Kidney (tissue), 22 donors: ENCODE measurements at places on chromosomes 7 and 10.
A peak's percentile ranks its signal among the peaks of the same experiment; 100 is the strongest.

- peak; percentile 84 for DNase-seq
Observed at GRCh38 chr7:76020031-76020714, 25.8 kb upstream of the TMEM120A start.

- peak; percentile 80 for DNase-seq
Observed at GRCh38 chr7:85184599-85185423, 2.0 kb downstream of the SEMA3D start.

- no peak for DNase-seq
Observed at GRCh38 chr7:135359615-135360014, 126.0 kb downstream of the STRA8 start.

- DNase-seq = no peak
Observed at GRCh38 chr7:134660961-134661376, 14.3 kb downstream of the BPGM start.

GRCh38 chr10:101000915-101001658 lies 1.5 kb downstream of the LZTS2 start:
- peak; percentile 82 for DNase-seq

DNA sequence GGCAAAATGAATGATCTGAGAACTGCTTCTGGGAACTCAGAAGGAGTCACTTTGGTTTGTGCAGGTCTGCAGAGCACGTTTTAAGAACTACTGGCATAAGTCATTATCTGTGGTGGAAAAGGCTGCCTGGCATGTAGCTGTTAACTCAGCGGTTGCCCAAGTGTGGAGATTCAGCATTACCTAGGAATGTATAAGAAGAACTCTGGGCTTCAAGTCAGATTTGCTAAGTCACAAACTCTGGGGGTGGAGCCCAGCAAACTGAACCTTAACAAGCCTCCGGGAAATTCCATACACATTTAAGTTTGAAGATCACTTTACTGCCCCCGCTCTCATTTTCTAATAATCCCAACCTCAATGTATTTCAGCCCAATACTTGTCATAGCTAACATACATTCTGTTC lies 31.1 kb downstream of the PLXDC2 start:
- no peak for DNase-seq

DNA sequence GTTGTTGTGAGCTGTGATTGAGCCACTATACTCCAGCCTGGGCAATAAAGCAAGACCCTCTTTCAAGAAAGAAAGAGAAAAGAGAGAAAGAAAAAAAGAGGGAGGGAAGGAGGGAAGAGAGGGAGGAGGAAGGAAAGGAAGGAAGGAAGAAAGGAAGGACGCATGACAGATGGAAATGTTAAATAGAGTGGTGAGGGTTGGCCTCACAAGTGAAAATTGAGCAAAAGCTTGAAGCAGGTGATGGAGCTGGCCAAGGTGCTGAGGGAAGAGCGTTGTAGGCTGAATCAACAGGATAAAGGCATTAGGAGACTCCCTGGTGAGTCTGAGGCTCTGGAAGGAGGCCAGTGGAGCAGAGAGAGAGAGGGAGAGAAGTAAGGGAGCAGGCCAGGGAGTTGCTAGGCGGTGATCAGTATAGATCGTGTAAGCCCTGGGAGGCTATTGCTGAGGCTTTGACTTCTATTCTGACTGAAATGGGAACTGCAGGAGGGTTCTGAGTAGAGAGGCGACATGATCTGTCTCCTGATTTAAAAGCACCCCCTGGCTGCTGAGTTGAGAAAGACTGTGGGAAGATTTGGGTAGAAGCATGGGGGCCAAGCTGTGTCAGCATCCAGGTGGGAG lies 26.5 kb upstream of the TMEM248 start:
- DNase-seq = no peak

DNA sequence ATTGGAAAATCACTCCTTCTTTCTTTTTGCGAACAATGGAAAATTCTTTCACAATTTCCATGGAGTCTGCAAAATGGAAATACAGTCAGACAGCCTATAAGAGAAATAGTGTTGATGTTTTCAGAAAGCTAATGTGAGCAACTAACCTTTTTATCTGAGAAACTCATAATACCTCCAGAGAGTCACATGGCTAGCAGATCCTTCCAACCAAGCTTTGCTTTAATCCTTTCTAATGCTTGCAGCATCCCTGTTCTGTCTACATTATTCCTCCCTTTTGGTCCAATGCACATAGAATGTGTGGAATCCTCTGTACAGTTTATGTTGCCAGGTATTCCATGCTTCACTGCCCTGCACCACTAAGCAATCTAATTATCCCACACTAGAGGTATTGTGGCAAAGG lies 717.5 kb upstream of the LRRN3 start:
- peak; percentile 79 for DNase-seq

DNA sequence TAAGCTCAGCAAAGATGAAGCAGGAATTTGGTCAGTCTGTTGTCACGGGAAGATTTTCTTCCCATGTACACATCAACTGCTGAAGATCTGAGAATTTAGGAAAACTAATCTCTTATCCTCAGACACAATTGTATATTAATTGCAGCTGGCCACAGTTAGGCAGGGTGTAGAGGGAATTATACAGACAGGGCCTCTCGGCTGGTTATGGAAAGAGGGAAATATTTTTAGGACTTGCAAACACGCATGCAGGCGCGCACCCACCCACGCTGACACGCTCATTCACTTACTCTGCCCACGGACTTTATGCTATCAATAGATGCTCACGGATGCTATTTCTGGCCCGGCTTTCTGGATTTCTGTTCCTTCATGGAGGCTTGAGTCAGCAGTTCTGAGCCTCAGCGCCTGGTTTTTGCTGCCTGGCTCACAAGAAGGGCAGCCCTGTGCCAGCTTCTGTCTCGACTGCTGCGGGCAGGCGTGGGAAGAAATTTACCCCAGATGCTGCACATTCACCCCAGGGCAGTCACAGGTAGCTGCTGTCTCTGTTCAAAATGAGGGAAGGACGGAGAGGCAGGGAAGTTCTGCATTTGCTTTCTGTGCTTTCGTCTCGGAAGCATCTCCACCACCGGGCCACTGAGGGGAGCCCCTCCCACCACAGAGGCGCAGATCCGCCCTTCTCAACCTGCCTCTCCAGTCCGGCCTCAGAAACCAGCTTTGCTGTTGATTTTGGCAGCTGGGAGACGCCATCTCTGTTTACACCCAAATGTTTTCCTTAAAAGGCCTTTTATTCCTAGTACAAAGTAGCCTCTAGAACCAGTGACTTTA lies 116.3 kb upstream of the BTBD16 start:
- peak; percentile 51 for DNase-seq

DNA sequence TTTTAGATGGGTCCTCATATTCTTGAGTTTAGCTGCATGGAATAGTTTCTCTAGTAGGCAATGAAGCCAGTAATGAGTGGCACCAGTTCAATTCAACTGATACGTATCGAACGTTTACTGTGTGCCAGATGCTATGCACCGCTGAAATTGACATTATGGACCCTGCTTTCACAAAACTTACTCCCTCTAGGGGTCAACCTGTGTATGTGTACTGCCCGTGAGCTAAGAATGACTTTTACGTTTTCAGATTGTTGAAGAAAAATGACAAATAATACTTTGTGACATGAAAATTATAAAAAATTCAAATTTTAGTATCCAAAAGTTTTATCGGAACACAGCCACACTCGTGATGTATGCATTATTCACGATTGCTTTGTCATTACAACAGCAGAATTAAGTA lies 95.5 kb downstream of the ZMYND11 start:
- DNase-seq = no peak

DNA sequence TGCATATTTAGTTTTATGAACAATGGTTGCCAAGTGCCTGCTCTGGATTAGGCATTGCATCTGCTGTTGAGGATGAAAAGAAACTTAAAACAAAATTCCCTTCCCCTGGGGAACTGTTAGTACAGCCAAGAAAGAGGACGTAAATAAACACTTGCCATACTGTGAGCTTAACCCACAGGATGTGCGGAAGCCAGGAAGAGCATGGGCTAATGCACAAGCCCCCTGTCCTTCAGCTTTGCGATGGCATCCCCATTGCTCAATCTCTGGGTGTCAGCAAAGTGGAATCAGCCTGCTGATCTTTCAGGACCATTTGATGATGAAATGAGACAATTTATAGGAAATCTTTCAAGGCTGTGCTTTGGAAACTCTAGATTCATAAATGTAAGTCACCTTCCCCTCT lies 399.9 kb upstream of the IGFBP3 start:
- DNase-seq = no peak

- peak; percentile 15 for DNase-seq
Observed at GRCh38 chr10:75356484-75356883, 45.1 kb downstream of the ZNF503 start.

DNA sequence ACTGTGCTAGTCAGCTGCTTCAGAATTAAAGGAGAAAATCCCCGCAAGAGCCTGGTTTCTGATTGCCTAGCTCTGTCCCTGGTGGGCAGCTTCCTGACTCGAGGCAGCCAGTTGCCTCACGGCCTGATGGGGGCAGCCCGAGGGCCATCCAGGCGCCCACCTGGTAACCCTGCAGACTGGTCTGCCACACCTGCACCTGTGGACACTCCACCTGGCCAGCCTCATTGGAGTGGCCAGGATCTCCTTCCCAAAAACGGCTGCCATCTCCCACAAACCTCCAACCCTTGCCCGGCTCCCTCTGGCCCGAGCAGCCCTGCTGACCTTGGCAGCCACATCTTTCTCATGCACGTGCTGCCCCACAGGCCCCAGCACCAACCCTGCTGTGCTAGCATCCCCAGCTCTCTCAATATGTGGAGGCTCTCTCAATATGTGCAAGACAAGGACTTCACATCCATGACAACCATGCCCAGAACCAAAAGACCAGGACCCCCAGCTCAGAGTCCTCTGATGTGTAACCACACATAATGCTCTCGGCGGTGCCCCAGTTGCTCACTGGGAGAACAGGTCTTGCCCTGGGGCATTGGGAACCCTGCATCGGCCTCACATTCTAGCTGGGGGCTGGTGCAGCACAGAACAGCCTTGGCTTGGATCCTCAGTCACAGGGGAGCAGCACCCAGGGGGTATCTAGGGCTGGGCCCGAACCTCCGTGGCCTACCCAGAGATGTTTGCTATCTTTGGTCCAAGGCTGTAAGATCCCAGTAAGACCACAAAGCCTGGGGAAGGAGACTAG lies 14.6 kb downstream of the DRGX start:
- no peak for DNase-seq

GRCh38 chr7:158263110-158263963 lies 324.3 kb downstream of the PTPRN2 start:
- no peak for DNase-seq

- DNase-seq = no peak
Observed at GRCh38 chr7:40192036-40192435, 57.2 kb downstream of the SUGCT start.

DNA sequence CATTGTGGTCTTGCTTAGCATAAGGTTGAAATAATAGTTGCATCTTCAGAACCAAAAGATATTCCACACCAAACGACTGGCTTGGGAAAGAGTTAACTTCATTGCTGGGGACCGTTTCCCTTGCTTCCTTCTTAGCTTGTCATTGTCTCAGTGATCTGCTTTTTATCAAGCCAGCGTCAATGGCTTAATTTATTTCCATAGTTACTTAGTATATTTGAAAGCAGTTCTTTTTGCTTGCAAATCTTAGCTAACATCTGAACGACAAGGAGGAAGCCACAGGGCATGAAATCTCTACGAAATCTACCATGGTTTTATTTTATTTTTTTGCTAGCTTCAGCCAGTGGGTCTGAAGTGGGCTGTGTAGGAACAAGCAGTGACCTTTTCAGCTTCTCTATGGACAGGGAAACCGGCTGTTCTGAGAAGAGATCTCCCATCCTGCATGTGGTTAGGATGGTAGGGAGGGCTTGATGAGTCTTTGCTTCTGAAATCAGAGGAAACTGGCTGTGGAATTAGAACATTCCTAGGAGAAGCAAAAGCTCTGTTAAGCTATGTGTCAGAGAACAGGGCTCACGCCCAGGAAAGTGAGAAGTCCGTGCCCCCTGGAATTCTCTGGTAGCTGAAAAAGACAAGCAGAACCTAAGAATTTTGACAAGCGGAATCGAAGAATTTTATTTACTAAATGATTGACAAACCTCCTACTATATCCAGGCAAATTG lies 8.0 kb downstream of the SLC18A2 start:
- no peak for DNase-seq

- DNase-seq = no peak
Observed at GRCh38 chr7:47816647-47817046, 131.6 kb downstream of the PKD1L1 start.

DNA sequence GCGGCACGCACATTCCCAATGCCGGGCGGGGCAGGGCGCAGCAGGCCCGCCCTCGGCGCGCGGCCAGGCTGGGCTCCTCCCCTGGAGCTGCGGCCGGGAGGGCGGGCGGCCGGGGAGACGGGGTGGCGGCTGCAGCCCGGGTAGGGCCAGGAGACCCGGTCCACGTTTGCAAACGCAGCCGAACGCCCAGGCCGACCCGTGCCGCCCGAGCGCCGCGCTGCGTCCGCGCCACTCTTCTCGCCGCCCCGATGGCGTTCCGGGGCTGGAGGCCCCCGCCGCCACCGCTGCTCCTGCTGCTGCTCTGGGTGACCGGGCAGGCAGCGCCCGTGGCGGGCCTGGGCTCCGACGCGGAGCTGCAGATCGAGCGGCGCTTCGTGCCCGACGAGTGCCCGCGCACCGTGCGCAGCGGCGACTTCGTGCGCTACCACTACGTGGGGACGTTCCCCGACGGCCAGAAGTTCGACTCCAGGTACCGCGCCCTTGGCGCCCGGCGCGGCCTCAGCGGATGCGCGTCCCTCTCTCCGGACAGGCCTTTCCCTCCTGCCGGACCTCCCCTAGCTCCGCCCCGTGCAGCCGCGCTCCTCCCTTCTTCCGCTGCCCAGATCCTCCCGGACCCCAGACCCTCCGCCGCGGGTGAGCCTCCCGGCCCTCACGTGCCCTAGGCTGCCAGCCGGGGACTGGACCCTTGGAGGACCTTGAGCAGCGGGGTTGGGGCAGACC lies at the start of gene FKBP9:
Gene FKBP9, plus strand, starts transcription at position 115 of the 720 bp plus-strand sequence. Its CDS starts 134 bp downstream, at position 249.
- DNase-seq = peak; percentile 96

DNA sequence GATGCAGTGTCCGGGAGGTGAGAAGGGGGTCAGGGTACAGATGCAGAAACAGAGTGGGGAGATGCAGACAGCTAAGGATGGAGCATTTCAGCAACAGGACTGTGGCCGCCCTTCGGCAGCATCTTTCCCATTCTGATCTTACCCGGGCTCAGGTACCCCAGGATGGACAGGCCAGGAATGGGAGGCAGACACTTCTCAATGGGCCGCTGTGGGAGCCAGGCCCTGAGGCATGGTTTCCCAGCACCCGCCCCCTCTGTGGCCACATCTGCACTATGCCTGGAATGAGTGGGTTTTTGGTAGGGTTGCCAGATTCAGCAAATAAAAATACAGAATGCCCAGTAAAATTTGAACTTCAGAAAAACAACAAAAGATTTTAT lies 105.2 kb upstream of the CTBP2 start:
- DNase-seq = no peak

DNA sequence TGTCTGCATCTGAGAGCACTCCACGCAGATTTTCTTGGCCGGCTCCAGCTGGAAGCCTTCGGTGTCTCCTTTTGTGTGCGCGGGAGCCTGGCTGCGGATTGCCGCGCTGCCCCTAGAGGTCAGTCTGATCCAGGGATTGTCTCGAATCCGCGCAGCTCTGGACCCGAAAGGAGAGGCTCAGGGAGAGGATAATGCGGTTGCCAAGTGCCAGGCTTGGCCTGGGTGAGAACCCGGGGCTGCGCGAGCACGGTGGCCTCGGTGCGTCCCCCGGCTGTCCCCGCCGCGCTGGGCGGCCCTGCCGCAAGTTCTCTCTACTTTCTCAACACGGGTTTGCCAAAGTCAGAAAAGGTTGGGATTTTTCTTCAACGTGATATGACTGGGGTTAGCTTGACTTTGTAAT lies 140.9 kb downstream of the ADCYAP1R1 start:
- peak; percentile 82 for DNase-seq
